ENCODE measurements at places on chromosomes 2 and 18.

DNA sequence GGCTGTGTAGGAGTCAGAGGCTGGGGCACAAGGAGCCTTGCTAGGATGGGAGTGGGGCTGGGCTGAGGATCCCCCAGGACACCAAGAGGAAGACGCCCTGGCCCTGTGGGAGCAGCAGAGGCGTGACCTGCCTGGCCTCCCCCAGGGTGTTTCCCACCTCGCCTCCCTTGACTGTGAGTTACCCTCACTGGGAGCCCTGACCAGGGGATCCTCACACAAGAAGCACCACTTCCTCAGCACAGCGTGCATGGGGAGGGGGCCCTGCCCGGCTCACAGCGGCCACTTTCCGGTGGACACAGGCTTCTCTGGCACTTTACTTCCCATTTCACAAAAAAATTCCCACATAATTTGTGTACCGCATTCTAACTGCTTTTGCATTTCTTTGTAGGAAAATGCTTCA lies 187.7 kb downstream of the EIPR1 start:
- no peak for DNase-seq

- no peak for DNase-seq
These were observed 405.0 kb downstream of the XIRP2 start for GRCh38 chr2:167293172-167293781.

GRCh38 chr2:62293490-62294271 lies 97.8 kb downstream of the B3GNT2 start:
- no peak for DNase-seq

DNA sequence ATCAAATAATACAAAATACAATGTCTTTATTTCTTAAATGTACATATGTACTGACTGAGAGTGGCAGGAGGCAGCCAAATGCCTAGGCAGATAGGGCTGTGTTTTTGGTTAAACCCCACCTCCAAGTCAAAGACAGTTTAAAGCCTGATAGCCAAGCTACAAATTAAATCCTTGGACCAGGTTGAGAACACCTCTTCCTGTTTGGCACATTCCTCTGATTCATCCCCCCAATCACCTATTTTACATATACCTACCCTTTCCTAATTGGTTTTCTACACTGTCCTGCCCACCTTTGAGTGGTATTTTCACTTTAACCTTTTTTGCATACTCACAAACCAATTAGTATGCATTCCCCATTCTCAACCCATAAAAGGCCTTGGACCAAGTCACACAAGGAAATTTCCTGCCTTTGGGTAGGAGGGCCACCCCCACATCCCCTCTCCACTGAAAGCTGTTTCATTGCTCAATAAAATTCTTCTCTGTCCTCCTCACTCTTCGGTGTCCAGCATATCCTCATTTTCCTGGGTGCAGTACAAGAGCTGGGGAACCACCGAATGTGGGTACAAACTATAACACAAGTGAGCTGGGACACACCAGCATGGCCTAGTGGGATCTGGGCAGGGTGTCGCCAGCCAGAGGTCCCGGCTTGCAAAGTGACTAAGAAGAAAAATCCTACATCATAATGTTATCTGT lies 149.1 kb downstream of the UBE2E3 start:
- DNase-seq, result no peak

DNA sequence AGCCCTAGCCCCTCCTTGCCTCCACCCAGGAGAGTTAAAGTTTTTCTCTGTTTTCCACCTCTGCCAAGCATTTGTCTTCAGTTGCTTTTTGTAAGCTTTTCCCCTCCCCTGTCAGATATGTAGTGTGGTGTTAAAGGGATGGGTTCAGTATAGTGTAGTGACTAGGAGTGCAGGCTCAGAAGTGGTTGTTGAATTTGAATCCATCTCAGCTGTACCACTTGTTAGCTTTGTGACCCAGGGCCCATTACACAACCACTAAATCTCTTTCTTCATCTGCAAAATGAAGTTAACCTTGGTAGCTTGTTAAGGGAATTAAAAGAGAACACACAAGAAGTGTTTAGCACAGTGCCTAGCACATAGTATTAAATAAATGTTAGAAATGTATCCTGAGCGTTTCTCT lies 56.9 kb downstream of the MAP3K20 start:
- DNase-seq, result no peak

DNA sequence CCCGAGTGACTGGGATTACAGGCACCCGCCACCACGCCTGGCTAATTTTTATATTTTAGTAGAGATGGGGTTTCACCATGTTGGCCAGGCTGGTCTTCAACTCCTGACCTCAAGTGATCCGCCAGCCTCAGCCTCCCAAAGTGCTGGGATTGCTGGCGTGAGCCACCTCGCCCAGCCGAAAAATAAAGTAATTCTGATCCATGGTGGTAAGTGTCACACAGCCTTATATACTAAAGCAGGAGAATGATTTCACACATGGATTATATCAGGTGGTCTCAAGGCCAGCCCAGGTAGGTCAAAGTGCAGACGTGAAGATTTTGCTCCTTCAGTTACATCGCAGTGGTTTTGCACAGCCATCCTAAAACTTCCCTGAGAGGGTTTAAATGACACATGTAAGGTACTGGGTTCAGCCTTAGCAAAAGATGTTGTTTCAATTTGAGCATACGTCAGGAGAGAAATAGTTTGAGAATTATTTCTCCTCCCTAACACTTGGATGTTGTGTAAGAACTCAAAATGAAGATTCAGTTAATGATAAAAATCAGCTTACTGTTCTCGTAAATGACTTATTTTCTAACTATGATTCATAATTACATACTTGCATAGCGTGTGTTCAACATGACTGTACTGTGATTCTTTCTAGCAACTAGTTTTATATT lies 93.0 kb upstream of the SLC39A10 start:
- no peak for DNase-seq

DNA sequence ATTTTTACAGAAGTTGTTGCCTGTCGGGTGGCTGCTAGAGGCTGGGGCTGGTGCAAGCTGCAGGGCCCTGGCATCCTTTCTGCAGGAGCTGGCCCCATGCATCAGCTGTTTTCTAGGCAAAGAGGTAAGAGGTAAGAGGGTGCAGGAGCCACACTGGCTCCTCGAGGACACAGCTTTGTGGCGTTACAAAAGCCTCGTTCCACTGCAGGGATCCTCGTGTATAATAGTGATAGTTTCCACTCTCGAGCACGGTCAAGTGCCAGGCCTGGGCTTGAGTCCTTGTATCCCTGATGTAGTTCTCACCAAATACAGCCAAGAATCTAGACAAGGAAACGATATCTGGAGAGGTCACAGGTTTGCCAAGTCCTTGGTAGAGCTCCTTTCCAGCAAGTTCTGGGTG lies 33.2 kb upstream of the FHOD3 start:
- DNase-seq, result no peak

DNA sequence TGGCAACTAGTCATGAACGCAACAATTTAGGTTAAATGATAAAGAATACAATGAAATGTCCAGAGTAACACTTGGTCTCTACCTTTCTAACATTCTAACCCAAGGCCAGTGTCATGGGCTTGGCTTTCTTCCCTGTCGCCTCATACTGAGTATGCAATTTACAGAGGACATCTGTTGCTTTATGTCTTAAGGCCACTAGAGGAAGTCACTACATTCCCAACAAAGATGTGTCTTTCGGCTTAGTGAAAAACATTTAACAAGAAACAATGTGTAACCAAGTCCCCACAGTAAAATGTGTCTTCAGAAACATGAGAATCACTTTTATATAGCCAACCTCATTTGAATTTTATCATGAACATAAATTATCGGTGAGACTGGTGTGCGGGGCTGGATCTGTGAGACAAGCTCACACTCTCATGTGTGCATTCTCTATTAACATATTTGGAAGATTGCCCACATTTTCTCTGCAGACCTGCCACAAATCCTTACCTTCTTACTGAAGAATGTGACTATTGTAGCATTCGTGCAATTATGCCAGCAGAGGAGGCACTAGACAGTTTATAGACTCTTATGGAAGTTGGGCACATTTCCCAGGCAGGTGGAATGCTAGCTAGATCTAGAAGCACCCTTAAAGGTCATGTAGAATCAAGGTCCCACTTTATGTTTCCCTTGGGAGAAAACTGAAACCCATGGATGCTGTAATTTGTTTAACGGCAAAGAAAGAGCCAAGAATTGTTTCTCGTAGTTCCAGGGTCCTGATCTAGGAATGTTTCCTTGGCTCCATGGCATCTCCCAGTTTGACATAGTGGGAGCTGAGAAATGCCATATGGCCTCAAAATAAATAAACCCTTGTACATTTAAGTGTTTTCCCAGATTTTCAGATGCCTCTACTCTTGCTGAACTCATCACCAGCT lies 101.8 kb downstream of the CD226 start:
- DNase-seq, result no peak

DNA sequence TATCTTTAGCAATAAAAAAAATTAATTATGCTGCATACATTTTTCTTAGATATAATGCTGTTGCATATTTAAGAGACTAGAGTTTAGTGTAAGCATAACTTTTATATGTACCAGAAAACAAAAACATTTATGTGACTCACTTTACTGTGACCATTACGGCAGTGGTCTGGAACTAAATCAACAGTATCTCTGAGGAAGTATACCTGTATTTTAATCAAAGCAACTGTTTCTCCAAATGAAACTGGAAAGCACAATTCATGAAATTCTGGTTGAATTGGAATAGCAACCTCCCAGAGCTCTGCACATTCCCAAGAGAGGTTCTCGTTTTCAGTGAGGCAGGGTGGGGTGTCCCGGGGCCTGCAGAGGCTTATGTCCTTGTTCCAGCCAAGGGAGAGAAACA lies 112.2 kb upstream of the TACR1 start:
- DNase-seq, result no peak

DNA sequence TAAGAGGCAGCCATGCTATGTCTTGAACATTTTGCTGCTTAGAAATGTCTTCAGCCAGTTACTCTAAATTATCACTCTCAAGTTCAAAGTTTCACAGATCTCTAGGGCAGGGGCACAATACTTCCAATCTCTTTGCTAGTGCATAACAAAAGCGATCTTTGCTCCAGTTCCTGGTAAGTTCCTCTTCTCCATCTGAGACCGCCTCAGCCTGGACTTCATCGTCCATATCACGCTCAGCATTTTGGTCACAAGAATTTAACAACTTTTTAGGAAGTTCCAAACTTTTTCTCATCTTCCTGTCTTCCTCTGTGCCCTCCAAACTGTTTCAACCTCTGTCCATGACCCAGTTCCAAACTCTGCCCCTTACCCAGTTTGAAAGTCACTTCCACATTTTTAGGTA lies 8.8 kb upstream of the SLC35F5 start:
- no peak for DNase-seq

- DNase-seq, result no peak
These were observed 145.6 kb upstream of the GYPC start for GRCh38 chr2:126510356-126510755.

GRCh38 chr2:188975497-188976102 lies 1.4 kb downstream of the COL3A1 start:
- no peak for DNase-seq

- DNase-seq, result no peak
These were observed 66.5 kb downstream of the PDCL3 start for GRCh38 chr2:100629309-100629708.

- no peak for DNase-seq
These were observed 1652.3 kb upstream of the SLC39A10 start for GRCh38 chr2:194004590-194005206.

- no peak for DNase-seq
These were observed 25.7 kb downstream of the FANCL start for GRCh38 chr2:58215429-58215828.

DNA sequence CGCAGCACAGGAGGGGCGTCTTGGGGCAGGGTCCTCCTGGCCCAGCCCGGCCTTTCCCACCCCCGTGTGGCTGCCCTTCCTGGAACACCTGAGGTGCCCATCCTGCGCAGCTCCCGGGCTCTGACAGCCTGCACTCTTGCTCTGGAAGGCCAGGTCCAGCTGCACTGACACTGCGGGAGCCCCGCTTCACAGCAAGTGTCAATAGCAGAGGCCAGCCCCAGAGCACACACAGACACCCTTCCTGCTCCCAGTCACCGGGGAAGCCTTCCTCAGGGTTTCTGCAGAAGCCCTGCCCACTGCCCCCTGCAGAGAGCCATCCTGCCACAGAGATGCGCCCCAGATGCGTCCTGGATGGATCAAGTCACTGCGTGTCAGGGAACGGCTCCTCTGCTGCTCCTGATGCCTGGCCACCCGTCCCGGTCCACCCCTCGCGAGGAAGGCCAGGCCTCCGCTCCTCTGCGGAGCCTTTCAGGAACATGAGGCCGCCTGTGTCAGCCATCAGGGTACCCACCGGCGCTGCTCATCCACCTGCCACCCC lies 519.2 kb upstream of the MYT1L start:
- DNase-seq, result no peak

- DNase-seq, result no peak
These were observed 111.2 kb upstream of the PPP1CB start for GRCh38 chr2:28640260-28640907.

DNA sequence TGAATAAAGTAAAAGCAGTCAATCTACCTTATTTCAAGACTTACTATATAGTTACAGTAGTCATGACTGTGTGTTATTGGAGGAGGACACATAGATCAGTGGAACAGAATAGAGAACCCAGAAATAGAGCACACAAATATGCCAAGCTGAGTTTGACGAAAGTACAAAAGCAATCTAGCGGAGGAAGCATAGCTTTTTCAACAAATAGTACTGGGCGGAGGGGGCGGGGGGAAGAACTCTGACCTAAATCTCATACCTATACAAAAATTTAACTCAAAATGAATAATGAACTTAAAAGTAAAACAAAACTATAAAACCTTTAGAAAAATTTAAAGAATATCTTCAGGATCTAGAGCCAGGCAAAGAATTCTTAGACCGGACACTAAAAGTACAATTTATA lies 139.1 kb downstream of the AGPS start:
- no peak for DNase-seq

DNA sequence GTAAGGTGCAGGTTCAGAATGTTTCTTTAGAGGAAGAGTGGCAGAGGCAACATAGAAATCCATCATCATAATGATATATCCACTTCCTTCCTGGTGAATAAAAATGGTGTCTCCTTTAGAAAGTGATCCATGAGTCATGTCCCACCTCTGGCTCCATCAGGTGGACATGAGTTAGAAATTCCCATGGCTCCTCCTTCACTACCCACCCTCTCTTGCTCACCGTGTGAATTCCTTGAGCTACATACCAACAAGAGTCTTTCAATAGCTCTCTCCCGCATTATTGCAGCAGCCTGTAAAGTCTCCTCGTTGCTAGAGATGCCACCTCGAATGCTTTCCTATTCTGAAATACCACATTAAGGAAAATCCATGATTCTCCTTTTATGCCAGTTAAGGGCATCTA lies 317.6 kb downstream of the LNPK start:
- no peak for DNase-seq

GRCh38 chr2:116440104-116440653 lies 1374.3 kb upstream of the DDX18 start:
- no peak for DNase-seq

- DNase-seq, result no peak
These were observed 448.3 kb downstream of the CDH2 start for GRCh38 chr18:27728659-27729058.

DNA sequence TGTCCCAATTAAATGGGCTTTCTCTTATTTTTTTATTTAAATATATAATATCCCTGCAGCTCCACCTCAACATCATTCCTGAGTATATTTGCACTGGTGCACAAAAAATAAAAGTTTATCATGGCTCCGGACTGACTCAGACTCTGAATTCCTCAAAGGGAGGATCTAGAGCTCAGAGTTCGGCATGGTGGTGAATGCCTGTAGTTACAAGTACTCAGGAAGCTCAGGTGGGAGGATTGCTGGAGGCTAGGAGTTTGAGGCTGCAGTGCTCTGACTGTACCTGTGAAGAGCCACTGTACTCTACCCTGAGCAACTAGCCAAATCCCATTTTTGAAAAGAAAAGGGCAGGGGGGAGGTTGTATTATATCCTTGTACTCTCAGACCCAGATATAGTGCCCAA lies 52.8 kb upstream of the NRXN1 start:
- DNase-seq, result no peak
